ENCODE measurements at places on chromosomes 1 and 21.

DNA sequence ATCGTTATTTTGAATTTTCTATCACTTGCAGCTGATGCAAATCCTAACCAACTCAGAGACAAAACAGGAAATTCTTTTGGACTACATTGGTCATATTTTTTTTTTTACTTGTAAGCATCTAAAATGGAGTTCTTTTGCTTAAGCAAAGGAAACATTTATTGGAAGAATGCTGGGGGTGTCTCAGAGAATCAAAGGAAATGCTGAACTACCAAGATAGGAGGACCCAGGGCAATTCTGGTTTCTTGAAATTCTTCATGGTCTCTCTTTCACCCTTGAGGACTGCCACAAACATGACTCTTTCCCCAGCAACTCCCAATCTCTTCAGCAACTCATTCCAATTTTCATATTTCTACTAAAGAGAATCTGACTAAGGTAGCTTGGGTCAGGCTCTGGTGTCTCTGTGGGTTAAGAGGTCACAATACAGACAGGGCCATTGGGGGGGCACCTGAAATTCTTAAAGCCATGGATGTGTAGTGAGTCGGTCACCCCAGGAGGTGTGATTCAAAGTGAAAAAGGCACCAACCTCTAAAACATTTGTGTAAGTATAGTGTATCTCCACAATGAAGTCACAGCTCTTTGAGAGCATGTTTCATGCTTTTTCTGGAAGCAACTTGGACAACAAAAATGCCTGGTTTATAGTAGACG, 171.1 kb upstream of the FGGY start:
- DNase-seq: no peak

- DNase-seq: no peak
Measured at GRCh38 chr1:199811163-199811562, 216.3 kb upstream of the NR5A2 start.

DNA sequence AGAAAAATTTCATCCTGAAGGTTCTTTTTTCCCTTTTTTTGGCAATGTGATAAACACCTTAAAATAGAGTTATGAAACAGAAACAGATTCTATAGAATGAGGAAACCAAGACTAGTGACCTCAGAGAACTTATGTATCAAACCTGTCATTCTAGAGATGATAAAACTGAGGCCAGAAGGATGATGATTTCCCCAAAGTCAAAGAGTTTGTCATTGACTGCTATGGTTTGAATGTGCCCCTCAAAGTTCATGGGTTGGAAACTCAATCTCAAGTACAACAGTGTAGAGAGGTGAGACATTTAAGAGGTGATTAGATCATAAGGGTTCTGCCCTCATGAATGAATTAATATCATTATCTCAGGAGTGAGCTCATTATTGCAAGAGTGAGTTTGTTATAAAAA, 13.7 kb upstream of the BEND5 start:
- DNase-seq: no peak

DNA sequence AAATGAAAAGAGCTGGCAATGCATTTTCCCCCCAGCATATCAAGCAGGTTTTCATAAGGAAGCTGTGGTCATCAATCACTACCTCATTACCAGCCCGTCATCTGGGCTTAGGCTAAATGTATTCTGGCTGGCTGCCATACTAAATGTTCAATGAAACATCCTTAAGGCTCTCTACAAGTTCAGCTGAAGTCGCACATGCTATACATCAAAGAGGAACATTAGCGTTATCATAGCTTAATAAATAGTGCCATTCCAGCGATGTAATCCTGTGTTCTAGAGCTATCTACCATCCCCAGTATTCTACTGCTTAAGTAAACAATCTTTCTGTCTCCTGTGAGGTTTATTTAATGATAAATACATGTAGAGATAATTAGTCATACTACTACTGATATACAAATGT, 288.8 kb downstream of the DPYD start:
- DNase-seq: no peak

DNA sequence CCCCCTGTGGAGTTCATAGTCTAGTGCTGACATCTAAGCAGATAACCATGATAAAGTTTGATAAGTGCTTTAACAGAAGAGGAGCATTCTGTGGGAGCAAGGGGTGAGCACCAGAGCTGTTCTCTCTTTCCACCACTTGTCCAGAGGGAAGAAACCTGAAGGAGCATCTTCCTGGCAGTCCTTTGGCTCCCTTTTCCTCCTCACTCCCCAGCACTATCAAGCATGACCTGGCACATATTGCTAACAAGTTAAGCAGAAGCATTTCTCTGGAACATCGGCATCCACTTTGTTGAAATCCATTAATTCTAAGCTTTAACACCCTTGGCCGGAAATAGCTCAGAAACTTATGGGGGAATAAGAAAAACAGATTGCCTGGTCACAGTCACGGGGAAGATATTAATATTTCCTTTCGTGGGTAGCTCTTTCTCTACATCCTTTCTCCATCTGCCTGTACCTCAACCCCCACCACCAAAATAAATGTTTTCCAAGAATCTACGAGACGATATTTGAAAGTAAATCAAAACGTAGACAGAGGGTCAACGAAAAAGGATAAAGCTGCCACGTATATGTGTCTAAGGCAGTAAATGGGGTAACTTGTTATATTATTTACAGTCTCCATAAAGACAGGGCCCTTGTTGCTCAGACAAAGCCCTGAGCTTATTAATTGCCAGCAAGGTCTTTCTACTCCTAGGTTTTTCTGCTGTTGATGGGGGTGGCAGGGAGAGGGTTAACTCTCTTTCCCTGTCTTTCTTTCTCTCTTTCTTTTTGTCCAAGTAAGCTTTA, 351.4 kb downstream of the NUF2 start:
- no peak for DNase-seq

Measured in neural crest cell (in vitro differentiated cells).